ENCODE measurements at places on chromosomes 16 and 17. TPM values are rescaled to one million over a fixed set of nuclear protein-coding genes. Genes with fewer than 3 reads are reported as not detected.
A peak's percentile ranks its signal among the peaks of the same experiment; 100 is the strongest.

CLEC19A gene
- total RNA-seq = not detected

DNA sequence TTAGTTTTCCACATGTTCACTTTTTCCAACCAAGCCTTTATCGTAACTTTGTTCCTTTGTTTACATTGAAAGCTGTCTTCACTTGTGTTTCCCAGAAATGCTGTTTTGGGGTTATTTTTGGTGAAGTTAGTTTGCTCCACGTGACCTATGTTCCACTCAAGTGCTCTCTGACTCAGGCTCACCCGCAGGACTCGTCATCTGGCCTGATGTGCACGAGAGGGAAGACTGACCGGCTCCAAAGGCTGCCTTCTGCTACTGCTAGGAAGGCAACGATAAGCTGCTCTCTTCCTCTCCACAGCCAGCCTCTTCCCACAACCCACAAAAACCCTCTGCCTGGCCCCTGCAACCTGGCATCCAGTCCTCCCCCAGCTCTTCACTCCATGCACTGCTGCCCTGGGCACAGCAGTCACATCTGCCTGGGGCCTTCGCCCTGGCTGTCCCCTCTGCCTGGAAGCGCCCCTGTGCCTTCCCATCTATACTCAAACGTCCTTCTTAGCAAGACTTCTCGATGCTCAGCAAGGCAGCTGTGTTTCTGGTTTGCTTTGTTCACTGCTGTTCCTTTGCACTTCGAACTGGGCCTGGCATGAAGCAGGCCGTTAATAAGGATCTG, 28.0 kb downstream of the ZCCHC14 start:
- peak; percentile 83 for DNase-seq

- DNase-seq = no peak
Measured at GRCh38 chr16:67394155-67395104, 1.1 kb upstream of the TPPP3 start.

BCO1 gene
- not detected for total RNA-seq

DNA sequence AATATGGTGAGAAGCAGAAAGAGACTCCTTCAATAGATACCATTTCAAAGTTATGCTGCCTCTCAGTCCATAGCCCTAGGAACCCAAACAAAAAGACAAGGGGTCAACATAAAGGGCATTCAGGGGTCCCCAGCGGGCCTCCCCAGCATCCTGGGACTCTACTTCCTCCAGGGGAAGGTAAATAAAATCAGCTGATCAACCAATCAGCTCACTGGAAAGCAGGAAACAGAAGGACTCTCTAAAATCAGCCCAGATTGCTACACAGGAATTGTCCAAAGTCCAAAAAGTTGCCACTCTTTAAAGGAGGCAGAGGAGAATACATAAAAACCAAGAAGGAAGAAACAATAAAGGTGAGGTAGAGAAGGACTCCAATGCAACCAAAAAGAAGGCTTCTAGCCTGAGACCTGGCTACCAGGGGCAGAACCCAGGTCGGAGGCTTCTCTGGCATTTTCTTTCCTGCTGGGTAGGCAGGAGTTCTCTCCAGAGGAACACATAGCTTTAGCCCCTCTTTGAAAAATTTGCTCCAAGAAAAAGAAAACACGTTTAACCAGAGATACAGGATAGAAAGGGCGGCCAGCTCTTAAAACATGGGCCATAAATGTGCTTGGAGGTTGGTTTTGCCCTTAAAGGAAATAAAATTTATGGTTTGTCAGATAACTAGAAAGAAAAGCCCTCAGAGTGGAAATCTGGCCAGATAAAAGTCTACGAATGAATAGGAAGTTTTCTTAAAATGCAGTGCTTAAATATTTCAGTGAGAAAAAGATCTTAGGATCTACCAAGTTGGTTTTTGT, 404.6 kb downstream of the SOX9 start:
- no peak for DNase-seq

Measured in chondrocyte (in vitro differentiated cells).